ENCODE measurements at places on chromosomes 12 and 14.

DNA sequence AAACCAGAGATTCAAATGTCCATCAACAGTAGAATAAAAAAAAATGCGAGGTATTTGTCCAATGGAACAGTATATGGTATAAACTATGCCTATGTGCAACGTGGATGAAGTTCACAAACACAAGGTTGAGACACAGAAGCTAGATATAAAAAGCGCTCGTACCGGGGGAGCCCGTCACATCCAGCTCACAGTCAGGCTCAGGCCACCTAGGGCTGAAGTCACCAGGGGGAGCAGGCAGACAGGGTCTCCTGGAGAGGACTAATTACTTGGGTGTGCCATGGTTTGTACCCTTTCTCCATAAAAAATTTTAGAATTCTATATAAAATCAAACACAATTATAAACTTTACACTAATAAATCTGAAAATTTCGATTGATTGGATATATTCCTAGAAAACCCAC is 13.6 kb downstream of the AHNAK2 start:
- no peak for DNase-seq

DNA sequence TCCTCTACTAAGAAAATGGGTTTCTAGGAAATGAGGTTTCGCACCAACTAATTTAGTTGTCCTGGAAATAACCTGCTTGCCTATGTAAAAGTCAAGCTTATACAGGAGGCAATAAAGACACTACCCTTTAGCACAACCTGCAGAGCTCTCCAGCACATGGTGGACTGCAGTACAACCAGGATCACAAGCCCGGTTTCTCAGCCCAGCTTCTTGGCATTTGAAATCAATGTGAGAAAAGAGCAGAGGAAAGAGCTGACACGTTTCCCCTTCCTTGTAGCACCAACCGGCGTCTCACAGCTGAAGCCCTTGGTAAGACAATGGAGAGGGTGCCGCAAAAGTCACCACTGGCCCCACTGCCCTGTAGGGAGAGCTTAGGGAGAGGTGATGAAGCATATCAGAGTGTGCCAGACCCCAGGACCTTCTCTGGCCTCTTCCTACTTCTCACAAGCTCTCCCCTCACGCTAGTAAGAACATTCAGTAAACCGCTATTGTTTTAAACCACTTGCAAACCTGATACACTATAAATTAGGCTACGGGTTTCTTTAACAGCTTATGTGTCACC is 8.6 kb downstream of the SPTLC2 start:
- DNase-seq, result no peak

GRCh38 chr14:21874946-21875345 is 201.3 kb upstream of the OR4E1 start:
- DNase-seq, result no peak

DNA sequence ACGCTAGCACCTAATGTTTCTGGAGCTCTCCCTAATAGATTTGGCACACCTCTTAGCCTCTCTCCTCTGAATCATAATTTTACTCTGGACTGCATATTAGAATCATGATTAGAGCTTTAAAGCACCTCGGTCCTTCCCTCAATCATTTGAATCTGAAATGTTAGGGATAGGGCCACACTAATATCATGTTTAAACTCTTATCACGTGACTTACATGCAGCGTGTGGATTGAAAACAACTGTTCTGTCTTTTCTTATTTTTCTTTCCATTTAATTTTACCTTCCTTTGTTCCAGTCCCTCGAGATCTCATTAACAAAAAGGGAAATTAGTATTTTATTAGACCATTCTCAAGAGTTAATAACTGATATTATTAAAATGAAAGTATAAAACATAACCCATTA is 762.5 kb upstream of the FLRT2 start:
- DNase-seq, result no peak

DNA sequence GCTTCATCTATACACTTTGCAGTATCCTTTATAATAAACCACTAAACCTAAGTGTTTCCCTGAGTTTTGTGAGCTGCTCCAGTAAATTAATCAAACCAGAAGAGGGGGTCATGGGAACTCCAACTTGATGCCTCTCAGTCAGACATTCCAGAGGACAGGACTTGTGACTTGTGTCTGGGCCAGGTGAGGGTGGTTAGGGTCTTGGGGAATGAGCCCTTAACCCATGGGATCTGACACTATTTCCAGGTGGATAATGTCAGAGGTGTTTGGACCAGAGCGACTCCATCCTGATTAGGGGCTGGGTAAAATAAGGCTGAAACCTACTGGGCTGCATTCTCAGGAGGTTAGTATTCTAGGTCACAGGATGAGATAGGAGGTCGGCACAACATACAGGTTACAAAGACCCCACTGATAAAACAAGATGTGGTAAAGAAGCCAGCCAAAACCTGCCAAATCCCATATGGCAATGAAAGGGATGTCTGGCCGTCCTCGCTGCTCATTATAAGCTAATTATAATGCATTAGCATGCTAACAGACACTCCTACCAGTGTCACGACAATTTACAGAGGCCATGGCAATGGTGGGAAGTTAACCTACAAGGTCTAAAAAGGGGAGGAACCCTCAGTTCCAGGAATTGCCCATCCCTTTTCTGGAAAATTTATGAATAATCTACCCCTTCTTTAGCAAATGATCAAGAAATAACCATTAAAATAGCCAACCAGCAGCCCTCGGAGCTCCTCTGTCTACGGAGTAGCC is 58.7 kb downstream of the BCAT1 start:
- DNase-seq, result no peak

- DNase-seq, result no peak
Measured at GRCh38 chr12:19338405-19338804, 100.9 kb upstream of the AEBP2 start.

- no peak for DNase-seq
Measured at GRCh38 chr12:67798768-67799167, 150.2 kb downstream of the DYRK2 start.

- DNase-seq, result no peak
Measured at GRCh38 chr12:104740668-104741067, 217.4 kb downstream of the SLC41A2 start.

DNA sequence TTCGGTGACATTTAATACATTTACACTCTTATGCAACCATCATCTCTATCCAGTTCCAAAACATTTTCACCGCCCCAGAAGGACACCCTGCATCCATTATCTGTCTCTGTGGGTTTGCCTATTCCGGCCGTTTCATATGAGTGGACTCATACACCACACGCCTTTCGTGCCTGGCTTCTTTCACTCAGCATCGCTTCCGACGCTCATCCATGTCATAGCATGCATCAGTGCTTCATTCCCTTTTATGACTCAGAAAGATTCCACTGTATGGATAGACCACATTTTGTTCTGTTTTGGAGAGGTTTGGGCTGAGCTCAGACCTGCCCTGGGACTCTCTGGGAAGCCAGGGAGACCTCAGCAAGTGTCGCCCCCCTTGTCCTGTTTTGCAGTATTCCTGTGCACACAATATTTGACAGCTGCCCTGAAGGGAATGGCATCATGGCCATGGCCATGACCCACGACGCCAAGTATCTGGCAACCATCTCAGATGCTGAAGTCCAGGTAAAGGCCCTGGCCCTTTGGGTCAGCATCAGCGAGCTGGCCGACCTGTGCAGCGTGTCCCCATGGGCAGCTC is 23.8 kb downstream of the CFAP251 start:
- DNase-seq, result no peak

DNA sequence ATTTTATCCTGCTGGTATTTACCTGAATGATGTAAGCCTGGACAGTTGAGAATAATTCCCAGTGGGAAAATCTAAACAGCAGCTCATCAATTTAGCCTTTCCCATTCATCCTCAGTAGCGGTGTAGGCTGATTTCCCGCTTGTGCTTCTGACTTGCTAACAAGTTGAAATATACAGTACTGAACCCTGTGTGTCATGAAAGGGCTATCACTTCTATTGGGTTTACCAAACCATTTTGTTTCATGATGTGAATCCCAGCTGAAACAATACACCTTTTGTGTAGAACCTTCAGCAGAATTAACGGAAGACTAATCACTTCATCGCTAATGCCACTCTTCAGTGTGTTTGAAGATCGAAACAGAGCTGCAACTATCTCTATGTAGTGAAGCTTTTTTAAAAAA is 88.4 kb downstream of the POLR3B start:
- no peak for DNase-seq

- no peak for DNase-seq
Measured at GRCh38 chr12:79006306-79006705, 141.7 kb downstream of the SYT1 start.

DNA sequence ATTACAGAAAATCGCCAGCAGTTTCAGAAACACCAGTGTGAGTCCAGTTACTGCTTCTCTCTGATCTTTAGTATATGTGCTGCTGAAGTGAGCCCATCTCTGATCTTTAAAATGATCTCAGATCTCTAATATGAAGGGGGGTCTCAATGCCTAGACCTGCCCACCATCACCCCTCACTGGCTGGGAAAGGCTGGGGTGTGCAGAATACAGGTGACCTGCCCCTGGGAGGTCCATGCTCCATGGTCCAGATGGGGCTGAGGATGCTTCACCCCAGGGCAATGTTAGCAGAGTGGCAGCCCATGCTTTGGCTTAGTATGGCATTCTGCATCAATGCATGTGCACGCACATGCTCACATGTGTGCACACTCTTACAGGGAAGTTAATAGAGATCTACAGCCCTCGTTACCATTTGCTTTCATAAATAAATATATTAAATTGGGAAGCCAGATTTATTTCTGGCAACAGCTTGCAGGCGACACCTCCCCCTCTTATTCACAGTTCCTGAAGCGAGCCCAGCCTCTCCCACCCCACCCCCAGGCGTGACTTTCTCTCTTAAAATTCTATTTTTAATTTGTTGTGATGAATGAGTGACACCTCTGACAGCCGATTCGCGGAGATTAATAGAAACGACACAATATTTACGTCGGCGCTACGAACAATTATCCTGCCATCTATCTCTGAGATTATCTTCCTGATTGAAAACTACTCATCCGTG is 104.7 kb upstream of the ESRRB start:
- no peak for DNase-seq

GRCh38 chr14:42475289-42475688 is 868.6 kb downstream of the LRFN5 start:
- DNase-seq, result no peak

GRCh38 chr12:110093631-110094311 is 30.4 kb upstream of the IFT81 start:
- DNase-seq, result no peak

DNA sequence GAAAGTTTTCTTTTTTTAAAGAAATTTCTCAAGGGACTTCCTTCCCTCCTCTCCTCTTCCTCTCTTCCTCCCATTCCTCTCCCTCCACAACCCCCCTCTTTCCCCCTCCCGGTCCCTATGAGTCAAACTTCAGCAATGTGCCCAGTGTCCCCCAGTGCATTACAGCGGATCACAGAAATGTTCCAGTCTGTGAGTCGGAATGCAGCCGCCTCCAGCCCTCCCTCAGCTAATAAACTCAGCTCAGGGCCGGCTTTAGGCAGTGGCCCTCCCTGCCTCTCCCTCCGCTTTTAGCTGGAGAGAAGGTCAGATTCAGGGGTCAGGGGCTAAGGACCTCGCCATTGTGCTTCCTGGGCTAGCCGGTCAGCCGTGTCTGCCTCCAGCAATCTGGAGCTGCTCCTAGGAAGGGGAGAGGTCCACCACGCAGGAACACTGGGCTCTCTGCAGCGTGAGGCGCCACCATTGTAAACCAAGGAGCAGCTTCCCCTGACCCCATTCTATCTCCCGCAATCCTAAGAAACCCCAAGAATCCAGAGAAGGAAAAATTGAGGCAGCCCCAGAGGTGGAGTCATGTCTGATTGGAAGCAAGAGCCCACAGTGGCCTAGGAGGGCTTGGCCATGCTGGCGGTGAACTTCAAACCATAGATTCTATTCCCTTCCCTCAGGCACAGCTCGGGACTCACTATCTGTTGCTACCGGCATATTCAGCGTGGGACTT is 1.1 kb upstream of the HDAC7 start:
- DNase-seq, result no peak

DNA sequence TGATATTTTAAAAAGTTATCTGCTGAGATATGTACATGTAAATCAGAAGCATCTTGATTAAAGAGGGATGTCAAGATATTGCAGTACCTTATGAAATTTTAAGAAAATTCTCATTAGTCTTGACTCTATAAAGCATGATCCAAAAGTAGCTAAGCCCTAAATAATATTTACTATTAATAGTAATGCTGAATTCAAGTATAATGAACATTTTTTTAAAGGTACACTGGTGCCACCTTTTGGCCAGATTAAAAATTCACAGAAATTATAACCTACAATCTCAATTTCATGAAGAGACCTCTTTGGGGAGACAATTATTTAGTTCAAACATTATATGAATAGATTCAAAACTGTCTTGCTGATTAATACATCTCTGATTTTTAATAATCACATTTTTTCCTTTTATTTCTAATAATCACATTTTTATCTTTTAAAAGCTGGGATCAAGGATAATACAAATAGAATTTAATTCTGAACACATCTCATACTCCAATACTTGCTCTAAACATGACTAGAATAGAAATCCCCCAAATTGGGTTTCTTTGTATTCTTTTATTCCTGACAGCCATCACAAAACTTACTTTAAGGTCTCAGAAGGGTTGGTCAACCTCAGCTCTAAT is 13.4 kb downstream of the AKAP5 start:
- no peak for DNase-seq

Data from activated naive CD4-positive, alpha-beta T cell treated with anti-CD3 and anti-CD28 coated beads, Interleukin-2, amount 50 U/mL, for 72 hours (primary cell).